Right ventricle myocardium superior (tissue), 1 donor: ENCODE measurements at places on chromosomes 5 and 9.

GRCh38 chr9:121684381-121685145 is 33.1 kb downstream of the DAB2IP start:
- DNase-seq = peak; percentile 70

DNA sequence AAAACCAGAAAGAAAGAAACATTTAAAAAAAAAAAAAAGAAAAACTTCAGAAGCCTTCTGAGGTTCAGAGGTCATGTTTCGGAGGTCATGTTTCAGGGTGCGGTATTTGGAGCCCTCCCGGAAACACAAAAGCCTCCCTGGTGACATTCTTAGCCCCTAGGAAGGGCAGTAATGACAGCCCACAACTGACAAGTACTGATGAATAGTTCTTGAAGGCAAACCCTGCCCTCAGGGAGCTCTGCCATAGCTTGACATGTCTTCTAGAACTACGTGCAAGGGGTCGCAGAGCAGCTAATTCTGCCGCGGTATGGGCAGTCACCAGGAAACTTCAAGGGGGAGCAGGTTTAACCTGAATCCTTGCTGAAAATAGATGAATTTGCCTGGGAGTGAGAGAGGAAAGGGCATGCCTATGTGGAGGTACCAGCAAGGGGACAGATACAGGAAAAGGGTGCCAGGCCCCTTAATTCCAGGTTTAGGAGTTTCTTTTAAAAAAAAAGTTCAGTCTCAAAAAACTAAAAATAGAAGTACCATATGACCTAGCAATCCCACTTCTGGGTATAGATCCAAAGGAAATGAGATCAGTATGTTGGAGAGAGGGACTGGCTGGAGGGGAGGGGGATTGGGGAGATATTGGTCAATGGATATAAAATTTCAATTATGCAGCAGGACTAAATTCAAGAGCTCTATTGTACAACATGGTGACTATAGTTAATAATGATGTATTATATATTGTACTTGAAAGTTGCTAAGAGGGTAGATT is 98.4 kb downstream of the C9orf152 start:
- no peak for DNase-seq

DNA sequence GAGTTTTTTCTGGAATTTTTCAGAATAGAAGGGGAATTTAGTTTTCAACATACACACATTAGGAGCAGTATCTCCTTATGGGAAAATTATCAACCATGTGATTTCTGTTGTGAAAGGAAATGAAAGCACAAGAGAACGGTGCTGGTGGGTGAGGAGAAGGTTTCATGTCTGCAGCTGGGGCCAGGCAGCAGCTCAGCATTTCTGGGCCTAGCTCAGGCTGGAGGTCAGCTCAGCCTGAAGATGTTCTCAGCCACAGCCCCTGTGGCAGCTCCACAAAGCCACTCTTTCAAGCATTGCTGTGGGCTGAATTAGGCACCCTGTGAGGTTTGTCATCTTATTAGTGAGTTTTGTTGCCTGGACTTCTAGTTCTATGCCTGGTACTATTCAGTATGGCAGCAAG is 90.3 kb downstream of the DIRAS2 start:
- DNase-seq = no peak

GRCh38 chr5:95841914-95842812 is 19.6 kb upstream of the GLRX start:
- DNase-seq = peak; percentile 62

- DNase-seq = no peak
Observed at GRCh38 chr5:143738417-143739401, 73.3 kb upstream of the HMHB1 start.

GRCh38 chr9:133714606-133715294 is 23.4 kb downstream of the SARDH start:
- peak; percentile 80 for DNase-seq

GRCh38 chr5:171672556-171672955 is 113.1 kb upstream of the SMIM23 start:
- no peak for DNase-seq

GRCh38 chr9:137351781-137352501 is 49.9 kb upstream of the NRARP start:
- no peak for DNase-seq

DNA sequence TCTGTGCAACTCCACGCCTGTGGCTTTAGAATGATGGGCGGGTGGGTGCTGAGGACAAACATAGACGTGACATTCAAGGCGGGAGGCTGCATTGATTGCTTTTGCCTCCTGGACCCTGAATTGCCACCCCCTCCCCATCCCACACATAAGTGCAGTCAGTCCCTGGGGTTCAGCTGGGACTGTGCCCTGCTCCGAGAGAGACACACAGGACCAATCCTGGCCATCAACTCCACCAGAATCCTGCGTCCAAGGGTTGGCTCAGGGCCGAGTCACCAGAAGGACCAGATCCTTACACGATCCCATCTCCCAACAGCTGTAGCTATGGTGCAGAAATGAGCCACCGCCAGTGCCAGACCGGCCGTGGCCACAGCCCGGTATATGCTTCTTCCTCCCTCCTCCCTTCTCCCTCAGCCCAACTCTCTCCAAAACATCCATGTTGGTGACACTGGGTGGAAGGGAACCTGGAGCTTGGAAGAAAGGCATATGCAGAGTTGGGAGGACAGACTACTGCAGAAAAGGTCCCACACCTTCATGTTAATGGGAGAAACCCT is 27.4 kb downstream of the IRX2 start:
- no peak for DNase-seq

- DNase-seq = no peak
Observed at GRCh38 chr5:9365512-9365911, 180.4 kb downstream of the SEMA5A start.

DNA sequence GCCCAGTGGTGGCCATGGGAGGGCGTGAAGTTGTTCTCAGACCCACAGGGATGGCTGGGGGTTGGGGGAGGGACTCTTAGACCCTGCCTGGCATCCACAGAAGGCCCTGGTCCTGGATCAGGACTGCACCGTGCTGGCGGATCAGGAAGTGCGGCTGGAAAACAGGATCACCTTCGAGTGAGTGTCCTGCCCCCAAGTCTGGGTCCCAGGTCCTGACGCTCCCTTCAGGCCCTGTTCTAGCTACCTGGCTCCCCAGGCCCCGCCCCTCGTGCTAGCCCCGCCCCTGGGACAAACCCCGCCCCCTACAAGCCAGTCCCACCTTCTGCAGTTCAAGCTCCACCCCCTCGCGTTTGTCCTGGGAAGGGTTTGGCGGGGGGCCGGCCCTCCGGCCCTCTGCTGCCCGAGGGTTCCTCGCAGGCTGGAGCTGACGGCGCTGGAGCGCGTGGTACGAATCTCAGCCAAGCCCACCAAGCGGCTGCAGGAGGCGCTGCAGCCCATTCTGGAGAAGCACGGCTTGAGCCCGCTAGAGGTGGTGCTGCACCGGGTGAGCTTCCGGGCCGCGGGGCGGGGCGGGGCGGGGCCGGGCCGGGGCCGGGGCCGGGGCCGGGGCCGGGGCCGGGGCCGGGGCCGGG is 12.9 kb downstream of the RGS14 start:
- DNase-seq = peak; percentile 84

- DNase-seq = no peak
Observed at GRCh38 chr5:64458948-64459347, 46.9 kb upstream of the RGS7BP start.

- DNase-seq = no peak
Observed at GRCh38 chr5:181126841-181127240, 4.1 kb downstream of the OR2V1 start.

GRCh38 chr9:94511134-94511954 is 43.5 kb upstream of the PCAT7 start:
- DNase-seq = no peak

DNA sequence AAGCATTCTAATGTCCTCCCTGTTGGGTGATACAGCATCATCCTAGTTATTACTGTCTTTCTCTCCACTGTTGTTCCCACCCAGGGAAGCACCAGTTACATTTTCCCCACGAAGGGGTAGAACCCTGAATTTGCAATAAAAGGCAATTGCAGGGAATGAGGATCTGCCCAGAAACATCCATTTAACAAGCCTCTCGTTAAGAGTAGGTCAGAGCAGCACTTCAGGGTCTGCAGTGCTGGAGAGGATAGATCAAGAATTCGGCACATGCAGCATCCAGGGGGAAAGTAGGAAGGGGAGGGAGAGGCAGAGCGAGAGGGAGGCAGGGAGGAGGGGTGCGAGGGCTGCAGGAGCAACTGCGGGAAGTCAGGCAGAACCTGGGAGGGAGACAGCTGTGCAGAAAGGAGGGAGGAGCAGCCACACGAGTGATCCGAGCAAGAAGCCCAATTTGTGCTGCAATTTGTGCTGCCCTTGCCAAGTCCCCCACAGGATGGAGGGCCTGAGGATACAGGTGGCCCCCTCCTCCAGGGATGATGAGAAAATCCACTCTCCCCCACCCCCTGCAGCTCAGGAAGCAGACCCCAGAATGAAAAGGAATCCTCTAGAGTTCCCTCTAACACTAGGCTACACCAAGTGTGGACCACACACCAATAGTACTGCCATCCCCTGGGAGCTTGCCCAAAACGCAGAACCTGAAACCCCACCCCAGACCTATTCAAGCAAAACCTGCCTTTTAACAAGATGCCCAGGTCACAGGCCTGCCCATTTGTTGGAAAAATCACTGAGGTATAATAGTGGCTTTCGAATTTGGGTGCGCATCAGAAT is 62.2 kb downstream of the EPB41L4B start:
- no peak for DNase-seq

GRCh38 chr9:71858102-71858798 is 52.7 kb downstream of the ABHD17B start:
- DNase-seq = no peak

GRCh38 chr5:149561848-149562247 is 10.6 kb upstream of the CSNK1A1 start:
- DNase-seq = no peak

GRCh38 chr9:109519366-109519765 is 21.3 kb upstream of the PTPN3 start:
- no peak for DNase-seq

DNA sequence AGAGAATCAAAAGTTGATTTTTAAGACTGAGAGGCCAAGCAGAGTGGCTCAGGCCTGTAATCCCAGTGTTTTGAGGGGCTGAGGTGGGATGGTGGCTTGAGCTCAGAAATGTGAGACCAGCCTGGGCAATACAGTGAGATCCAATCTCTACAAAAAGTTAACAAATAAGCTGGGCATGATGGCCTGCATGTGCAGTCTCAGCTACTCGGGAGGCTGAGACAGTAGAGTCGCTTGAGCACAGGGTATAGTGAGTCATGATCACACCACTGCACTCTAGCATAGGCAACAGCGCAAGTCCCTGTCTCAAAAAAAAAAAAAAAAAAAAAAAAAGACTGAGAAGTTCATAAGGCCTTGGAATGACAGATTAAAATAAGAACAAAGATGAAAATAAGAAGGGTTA is 177.2 kb downstream of the TMEM232 start:
- DNase-seq = no peak

DNA sequence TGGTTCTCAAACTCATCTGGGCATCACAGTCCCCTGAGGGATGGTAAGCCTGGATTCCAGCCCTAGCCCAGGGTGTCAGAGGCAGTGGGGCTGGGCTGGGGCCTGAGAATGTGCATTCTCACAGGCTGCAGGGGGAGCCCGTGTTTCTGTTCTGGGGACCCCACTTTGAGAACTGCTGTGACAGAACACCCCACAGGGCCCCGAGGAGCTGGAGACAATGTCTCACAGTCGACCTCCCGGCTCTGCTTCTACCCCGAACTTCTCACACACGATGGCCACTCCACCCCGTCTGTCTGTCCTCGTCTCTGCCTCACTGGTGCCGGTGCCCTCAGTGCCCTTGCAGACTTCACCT is 130.0 kb downstream of the CACNA1B start:
- DNase-seq = peak; percentile 34
